Mammary epithelial cell (primary cell): ENCODE measurements at places on chromosomes 7 and 10. TPM values are rescaled to one million over a fixed set of nuclear protein-coding genes. Genes with fewer than 3 reads are reported as not detected.

The NOS3 gene
- total RNA-seq: not detected in 2 replicates

The ARMC3 gene
- total RNA-seq: not detected

The GIMAP6 gene
- total RNA-seq: not detected

The PAX2 gene
- not detected for total RNA-seq

The SFTPA1 gene
- total RNA-seq: not detected in 2 replicates

The TMEM273 gene
- total RNA-seq: not detected

The CYP2W1 gene
- not detected for total RNA-seq

The LRRC27 gene
- total RNA-seq: 6.8 TPM

The ABLIM1 gene
- 164 TPM for total RNA-seq

The CDC14C gene
- total RNA-seq: 0.17 TPM

The GJD4 gene
- not detected in 2 replicates for total RNA-seq

The GARIN1A gene
- total RNA-seq: 1.2 TPM

The DYNC1I1 gene
- 1.8 TPM for total RNA-seq

The LRIT1 gene
- total RNA-seq: not detected

The INPP5F gene
- 13.4 and 22.1 TPM in 2 replicates for total RNA-seq

The GCK gene
- not detected in 2 replicates for total RNA-seq

The PYROXD2 gene
- total RNA-seq: 6.9 and 10.2 TPM in 2 replicates
